Left renal pelvis (tissue), 4 donors: ENCODE measurements at places on chromosomes 1 and 21. TPM values are rescaled to one million over a fixed set of nuclear protein-coding genes. Genes with fewer than 3 reads are reported as not detected.

GRCh38 chr1:234862944-234863515 lies 253.1 kb upstream of the IRF2BP2 start:
- peak; percentile 71 for DNase-seq

GRCh38 chr1:168427051-168427450 lies 116.7 kb downstream of the XCL2 start:
- DNase-seq, result no peak

DNA sequence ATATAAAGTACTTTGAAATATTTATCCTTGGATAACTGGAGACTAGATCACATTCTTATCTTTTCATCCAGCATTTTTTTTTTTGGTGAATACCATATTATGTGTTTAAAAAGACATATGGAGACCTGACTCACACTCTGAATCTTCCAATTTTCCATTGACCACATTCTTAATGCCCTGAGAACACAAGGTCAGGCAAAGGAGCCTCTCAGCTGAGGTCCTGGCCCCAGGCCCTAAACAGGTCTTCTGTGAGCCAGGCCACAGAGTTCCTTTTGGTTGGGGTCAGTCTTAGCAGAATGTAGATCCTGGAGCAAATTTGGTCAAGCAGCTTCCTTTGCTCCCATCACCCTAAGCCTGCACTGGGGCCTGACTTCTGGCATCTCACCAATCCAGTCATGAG lies 390.1 kb upstream of the ST6GALNAC5 start:
- no peak for DNase-seq

Gene TBX19
- 4.2 TPM for polyA plus RNA-seq

- DNase-seq, result no peak
These were observed 23.8 kb upstream of the COL18A1 start for GRCh38 chr21:45381036-45381787.

Gene CYP4Z1
- polyA plus RNA-seq, result not detected

DNA sequence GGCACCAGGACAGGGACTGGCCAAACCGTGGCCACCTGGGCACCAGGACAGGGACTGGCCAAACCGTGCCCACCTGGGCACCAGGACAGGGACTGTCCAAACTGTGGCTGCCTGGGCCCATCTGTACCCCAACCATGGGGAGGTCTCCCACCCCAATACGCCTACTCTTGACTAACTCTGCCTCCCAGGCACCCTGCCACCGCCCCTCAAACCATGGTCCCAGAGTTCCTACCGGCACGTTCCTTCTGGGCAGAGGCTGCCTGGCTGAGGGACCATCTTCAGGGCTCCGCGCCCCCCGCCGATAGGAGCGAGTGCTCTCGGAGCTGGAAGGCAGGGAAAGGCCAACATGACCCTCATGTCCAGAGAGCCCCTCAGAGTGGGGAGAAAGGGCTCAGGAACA lies 6.3 kb upstream of the TCEA3 start:
- DNase-seq, result no peak

Gene C8B
- 0.74 TPM for polyA plus RNA-seq

- no peak for DNase-seq
These were observed 38.6 kb upstream of the EPS8L3 start for GRCh38 chr1:109802136-109802900.

- no peak for DNase-seq
These were observed 78.0 kb downstream of the MEGF6 start for GRCh38 chr1:3533067-3534048.

GRCh38 chr1:57819893-57820292 lies 396.0 kb upstream of the DAB1 start:
- DNase-seq, result no peak

DNA sequence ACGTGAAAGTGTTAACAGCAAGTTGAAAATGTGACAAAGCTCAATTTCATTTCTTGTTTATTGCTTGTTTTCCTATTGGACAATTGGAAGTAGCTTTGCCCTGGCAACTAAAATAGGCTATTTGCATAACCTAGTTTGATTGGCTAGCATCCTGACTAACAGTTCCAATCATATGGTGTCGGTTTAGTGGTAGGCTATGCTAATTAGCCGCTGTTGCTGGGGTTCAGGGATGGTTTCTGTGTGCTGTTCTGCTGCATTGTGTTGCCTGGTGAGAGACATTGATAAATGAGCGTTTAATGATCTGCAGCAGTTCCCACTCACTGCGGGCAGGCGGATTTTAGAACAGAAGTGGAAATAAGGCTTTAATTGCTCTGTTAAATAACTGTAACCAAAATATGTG lies 68.5 kb downstream of the DYRK1A start:
- peak; percentile 80 for DNase-seq

Gene F5
- 1.6 TPM for polyA plus RNA-seq

Gene LEPROT
- polyA plus RNA-seq, result 149 TPM

GRCh38 chr1:16226490-16227179 lies 10.3 kb downstream of the CPLANE2 start:
- no peak for DNase-seq

- DNase-seq, result no peak
These were observed 73.0 kb upstream of the IFFO2 start for GRCh38 chr1:19029191-19030085.

DNA sequence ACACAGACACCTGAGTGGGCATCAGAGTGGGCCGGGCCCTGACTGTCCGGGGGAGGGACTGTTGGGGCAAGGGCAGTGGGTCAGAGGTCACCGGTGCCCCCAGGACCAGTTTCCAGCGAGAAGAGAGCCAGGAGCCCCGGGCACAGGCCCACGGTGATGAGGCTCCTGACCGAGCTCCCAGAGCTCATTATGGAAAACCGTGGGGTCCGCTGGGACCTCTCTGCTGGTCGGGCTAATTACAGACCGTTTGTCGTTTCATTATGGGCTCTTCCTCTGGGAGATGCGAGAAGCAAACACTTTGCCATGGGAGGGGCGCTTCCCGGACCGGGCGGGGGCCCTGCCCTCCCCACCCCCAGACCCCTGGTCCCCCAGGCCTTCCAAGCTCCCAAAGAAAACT lies 12.0 kb upstream of the TTLL10 start:
- no peak for DNase-seq

GRCh38 chr1:168830562-168830961 lies 101.6 kb upstream of the DPT start:
- no peak for DNase-seq

Gene PRELP
- 7.0 TPM for polyA plus RNA-seq

GRCh38 chr1:204093421-204093717 lies 20.5 kb downstream of the SOX13 start:
- no peak for DNase-seq

Gene HSD11B1
- 0.17 TPM for polyA plus RNA-seq

Gene ADORA3
- 0.49 TPM for polyA plus RNA-seq

Gene RAP1A
- polyA plus RNA-seq, result 89.2 TPM

Gene GFI1
- polyA plus RNA-seq, result 0.22 TPM

GRCh38 chr21:45224189-45224938 lies 63.3 kb downstream of the POFUT2 start:
- DNase-seq, result no peak

Gene ZYG11A
- polyA plus RNA-seq, result 0.18 TPM

- no peak for DNase-seq
These were observed 631 bp upstream of the KRTAP10-9 start for GRCh38 chr21:44626262-44626661.

DNA sequence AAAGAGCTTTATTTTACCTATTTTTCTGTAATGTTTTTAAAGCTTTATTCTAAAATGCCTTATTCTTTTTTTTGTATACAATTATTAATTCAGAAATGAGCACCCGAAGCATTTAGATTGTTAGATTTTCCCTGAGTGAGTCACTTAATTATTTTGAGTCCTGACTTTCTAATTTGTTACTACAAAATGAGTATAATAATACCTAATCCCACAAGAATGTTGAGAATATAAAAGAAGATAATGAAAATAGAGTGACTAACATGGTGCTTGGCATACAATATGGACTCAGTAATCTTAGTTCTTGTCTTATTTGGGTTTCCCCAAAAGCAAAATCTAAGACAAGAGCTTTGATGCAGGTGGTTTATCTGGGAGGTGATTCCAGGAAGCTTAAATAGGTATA lies 142.2 kb downstream of the LHX8 start:
- DNase-seq, result no peak

- DNase-seq, result no peak
These were observed 345.1 kb downstream of the LMO4 start for GRCh38 chr1:87673748-87674147.

DNA sequence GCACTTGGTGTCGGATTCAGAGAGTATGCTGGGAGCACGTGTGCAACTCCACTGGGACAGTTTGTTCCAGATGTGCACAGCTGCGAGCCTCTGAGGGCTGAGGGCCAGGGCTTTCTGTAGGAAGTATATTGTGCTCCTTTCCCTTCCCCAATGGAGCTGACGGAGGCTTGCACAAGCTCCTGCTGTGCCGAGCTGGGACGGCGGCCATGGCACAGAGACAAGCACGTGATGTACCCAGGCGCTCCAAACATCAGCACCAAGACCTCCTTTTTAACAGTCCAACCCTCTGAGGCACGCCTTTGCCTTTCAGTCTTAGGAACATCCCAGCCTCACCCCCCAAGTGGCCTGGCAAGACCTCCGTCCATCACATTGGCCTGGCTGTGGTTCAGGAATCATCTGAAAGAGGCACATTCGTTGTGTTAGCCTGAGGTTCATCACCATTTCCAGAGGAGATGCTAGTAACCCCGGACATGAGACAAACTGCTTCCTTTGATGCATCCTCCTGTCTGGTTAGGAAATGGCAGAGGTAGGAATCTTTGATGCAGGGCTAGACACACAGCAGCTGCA lies 339.2 kb upstream of the KAZN start:
- DNase-seq, result no peak

Gene CYP4A22
- polyA plus RNA-seq, result 3.3 TPM

DNA sequence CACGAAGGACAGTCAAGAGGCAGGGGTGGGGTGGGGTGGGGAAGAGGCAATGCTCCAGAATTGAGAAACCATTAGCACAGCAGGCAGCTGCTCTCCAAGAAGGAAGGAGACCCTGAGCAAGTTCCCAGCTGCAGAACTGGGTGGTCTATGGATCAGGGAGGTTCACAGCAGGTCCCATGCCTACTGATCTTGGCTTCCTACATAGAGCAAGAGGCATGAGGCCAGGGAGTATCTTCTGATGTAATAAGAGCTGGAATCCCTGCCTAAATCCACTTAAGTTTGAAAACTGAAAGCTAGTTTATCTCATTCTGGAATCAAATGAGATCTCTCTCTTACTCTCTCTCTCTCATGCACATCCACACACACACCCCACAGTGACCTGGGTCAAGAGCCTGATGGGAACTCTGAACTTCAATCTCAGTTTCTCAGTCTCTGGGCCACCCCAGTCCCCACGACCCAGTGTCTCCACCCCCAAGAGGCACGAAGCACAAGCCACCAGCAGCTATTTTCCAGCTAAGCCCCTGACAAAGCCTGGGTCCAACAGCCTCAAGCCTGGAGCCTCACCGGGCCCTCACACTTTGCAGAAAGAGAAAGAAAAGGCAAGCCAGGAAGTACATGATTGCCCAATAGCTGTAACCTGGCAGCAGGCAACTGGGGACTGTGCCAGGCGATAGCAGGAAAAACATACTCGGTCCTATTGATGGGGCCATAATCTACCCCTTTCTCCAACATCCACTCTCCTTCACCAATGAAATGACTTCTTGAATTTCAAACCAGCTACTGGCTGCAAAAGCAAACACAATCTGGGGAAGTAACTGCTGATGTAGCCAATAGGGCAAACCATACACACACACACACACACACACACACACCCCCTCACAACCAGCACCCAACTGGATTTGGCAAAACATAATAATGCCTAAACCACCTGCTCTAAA lies 2.2 kb downstream of the NUAK2 start:
- DNase-seq, result no peak

DNA sequence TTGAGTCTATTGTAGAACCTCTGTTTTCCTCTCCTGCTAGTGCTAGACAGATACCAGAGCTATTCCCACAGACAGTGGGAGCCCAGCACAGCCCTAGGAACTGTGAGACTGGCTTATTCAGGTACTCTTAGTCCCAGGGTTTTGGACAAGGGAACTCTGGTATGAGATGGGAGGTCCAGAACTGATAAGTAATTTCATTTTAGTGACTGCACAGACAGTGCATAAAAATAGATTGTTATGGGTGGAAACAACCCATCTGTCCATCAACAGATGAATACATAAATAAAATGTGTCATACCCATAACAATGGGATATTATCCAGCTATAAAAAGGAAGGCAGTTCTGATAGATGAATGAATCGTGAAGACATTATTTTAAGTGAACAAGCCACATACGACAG lies 9.0 kb downstream of the EPS8L3 start:
- DNase-seq, result no peak

DNA sequence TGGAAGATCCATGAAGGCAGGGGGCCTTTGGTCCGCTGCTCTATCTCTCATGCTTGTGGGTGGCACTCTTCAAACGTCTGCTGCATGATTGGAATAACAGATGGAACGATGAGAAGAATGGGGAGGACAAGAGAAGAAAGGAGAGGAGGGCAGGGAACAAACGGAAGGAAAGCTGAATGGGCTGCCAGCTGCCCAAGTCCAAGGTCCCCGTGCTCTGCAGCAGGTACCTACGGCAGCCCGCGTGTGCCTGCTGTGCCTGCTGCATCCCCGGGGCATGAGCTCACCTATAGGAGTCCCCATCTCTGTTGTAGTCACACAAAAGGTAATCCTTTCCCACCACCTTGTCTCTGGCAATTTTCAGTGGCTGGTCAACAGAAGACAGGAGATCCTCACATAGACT lies 73.1 kb downstream of the SLC66A1 start:
- no peak for DNase-seq

GRCh38 chr21:39807738-39808137 lies 59.5 kb upstream of the PCP4 start:
- DNase-seq, result no peak

Gene KLHDC9
- polyA plus RNA-seq, result 19.4 TPM

DNA sequence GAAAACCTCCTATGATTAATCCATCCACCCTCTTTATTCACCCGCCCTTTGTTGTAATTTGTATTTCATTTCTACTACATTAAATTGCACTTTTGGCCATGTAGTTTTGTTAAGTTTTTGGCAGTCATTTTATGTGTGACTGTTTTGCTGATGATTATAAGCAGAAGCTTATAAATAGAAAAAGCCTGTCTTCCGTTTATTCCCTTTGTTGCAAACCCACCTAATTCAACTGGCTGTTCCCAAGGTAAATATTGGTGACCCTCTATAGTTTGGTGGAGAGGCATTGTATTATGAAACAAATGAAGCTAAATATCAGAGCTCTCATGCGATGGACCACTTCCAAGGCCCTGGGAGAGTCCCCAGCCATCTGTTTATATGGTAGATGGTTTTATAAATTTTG lies 36.7 kb upstream of the IGSF3 start:
- no peak for DNase-seq

DNA sequence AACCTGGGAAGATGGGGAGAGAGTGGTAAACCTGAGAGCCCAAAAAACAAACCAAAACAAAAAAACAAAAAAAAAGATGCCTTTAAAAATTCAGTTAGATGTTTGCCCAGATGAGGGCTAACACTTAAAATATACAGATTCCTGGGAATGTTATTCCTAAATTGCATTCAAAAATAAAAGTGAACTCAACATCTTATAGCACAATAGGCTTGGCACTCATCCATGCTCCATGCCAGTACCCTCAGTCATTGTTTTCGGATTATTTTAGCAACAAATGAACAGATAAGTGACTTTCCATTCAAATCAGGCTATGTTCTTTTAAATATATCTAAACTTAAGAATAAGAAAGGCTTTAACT lies 3.7 kb downstream of the ATP1A1 start:
- DNase-seq, result no peak

- no peak for DNase-seq
These were observed 47.0 kb downstream of the ACTL8 start for GRCh38 chr1:17802164-17802563.

Gene SPATC1L
- 5.9 TPM for polyA plus RNA-seq
